ENCODE measurements at places on chromosomes 16 and 17. TPM values are rescaled to one million over a fixed set of nuclear protein-coding genes. Genes with fewer than 3 reads are reported as not detected.

DNA sequence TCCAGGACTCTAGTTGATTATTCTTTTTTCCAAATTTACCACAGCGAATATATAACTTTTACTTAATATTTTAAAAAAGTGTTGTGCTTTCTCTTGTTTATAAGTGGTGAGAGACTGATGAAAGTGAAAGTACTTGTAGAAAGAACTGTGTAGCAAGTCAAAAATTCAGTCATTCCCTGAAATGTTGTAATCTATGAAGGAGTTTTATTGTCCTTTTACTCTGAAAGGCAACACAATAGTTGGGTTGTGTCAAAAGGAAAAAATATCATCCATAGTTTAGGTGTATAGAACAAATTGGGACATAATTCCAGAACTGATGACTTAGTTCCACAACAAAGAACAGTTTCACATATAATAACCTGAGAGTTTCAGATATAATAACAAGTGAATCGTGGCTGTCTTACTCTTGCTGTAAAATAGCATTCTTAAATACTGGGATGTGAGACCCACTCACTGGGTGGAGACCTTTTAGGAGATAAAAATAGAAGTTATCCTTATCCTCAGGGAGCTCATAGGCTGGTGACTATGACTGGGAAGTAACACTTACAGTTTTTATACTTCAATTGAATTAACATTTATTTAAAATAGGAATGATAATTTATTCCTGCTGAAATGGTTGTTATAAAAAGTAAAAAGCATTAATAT is 20.6 kb downstream of the CYB5B start:
- DNase-seq, result peak; percentile 58

DNA sequence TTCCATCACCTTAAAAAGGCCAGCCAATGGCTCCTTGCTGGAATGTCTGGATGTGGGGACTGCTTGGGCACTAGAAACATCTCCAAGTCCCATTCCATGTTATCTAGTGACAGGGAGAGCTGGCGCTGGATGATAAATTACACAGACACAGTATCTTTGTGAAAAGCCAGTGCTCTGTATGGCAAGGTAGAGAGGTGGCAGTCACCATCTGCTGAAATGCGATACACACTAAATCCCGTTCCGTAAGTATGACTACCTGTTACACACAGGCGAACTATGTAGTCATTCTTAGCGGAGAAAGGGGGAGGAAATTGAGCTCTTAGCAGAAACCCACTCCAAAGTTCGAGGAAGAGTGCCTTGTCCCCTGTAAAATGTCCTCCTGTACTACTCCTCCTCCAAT is 81.0 kb upstream of the MYOCD start:
- DNase-seq, result no peak

DNA sequence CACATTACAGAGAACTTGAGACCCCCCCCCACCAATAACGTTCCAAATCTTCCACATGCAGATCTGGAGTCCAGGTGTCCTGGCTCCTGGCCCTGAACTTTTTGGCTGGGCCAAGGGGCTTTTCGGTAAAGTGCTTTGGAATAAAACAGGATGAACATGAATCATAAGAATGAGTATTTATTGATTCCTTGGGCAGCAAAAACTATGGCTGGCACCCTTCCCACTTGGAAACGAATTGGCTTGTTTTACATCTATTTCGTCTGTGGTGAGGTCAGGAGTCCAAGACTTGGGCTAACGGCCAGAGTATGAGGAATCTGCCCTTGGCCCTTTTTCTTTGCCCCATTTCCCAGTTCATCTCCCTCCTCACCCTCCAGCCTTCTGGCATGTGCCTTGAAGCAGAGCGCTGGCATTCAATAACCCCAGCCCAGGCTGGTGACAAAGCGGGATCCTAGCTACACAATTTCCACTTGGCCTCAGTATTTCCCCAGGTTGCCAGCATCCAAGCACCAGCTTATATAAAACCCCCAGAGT is 4.1 kb upstream of the UBTF start:
- DNase-seq, result peak; percentile 47

GRCh38 chr16:85209526-85210121 is 97.4 kb upstream of the CIBAR2 start:
- no peak for DNase-seq

DNA sequence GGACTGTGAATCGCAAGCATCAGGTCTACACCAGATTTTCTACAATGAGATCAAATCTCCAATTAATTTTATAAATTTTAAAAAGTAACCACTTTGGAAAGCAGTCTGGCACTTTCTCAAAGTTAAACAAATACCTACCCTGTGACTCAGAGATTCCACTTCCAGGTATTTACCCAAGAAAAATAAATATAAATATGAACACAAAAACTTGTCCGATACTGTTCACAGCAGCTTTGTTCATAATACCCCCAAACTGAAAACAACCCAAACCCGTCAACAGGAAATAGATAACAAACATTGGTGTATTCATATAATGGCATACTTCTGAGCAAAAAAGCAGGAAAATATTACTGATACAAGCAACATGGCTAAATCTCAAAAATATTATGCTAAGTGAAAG is 12.1 kb downstream of the ZDHHC7 start:
- no peak for DNase-seq

GRCh38 chr17:78995022-78995760 is 14.4 kb downstream of the CANT1 start:
- no peak for DNase-seq

GRCh38 chr17:4204710-4205173 is 59.0 kb downstream of the ANKFY1 start:
- peak; percentile 87 for DNase-seq

DNA sequence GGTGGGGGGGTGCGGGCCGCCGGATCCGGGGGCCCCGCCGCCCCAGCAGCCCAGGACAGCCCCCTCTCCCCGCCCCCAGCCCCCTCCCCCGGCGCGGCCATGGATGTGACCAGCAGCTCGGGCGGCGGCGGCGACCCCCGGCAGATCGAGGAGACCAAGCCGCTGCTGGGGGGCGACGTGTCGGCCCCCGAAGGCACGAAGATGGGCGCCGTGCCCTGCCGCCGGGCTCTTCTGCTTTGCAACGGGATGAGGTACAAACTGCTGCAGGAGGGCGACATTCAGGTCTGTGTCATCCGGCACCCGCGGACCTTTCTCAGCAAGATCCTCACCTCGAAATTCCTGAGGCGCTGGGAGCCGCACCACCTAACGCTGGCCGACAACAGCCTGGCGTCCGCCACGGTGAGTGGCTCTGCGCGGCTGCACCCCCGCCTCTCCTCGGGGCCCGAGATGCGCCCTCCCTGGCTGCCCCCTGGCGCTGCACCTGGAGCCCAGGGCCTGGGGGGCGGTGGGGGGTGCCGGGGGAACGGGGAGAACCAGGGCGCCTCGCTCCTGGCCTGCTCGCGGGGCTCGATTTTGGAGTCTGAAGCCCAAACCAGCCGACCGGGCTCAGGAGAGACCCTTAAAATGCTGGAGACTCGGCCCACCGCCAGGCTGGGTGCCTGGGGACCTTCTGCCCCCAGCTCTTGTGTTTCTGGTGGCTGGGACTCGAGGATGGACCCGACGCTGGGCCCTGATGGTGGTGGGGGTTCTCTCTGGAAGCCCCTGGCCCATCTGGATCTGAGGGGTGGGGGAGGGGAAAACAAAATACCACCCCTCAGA is 744 bp downstream of the CMIP start:
- peak; percentile 63 for DNase-seq

GRCh38 chr17:4425398-4425797 is 8.3 kb upstream of the SPNS3 start:
- DNase-seq, result no peak

- DNase-seq, result no peak
Observed at GRCh38 chr17:37300683-37301082, 75.1 kb upstream of the C17orf78 start.

GRCh38 chr17:83183145-83183948 is 103.9 kb downstream of the METRNL start:
- peak; percentile 29 for DNase-seq

- peak; percentile 36 for DNase-seq
Observed at GRCh38 chr17:81867170-81867990, 3.8 kb downstream of the ARHGDIA start.

- peak; percentile 87 for DNase-seq
Observed at GRCh38 chr17:21452377-21453143, 76.4 kb downstream of the KCNJ12 start.

GRCh38 chr16:61295311-61295710 is 740.9 kb downstream of the CDH8 start:
- DNase-seq, result no peak

DNA sequence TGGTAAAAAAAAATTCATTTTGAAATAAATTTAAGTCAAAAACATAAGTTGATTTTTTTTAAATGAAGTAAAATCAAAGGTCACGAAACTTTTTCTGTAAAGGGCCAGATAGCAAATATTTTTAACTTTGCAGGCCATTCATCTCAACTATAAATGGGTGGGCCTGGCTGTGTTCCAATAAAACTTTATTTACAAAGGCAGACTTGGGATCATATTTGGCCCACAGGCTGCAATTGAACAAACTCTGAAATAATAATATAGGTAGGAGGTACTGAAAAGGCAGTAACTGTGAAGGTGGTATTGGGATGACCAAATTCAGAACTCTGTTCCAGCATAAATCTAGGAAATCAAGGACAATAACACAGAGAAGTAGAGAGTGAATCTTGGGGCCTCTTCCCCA is 12.2 kb upstream of the EMP2 start:
- no peak for DNase-seq

DNA sequence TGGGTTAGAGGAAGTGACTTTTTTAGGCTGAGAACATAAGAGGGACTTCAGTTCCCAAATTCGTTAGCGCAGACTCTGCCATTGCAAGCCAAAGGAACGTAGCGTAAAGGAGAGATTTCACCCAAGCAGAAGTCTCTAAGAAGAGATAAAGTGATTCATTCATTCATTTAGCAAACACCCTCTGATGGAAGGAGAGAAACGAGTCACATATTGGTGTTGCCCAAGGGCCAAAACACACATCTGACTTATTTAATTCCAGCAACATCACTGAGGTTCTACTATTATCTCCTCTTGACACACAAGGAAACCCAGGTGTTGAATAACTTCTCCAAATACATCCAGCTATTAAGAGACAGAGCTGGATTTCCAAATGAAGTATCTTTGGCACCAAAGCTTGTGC is 85.7 kb upstream of the CACNG3 start:
- no peak for DNase-seq

- DNase-seq, result peak; percentile 10
Observed at GRCh38 chr17:12974005-12974531, 43.8 kb downstream of the ELAC2 start.

- DNase-seq, result no peak
Observed at GRCh38 chr17:78092794-78093324, 35.7 kb downstream of the TMC6 start.

GRCh38 chr17:63116228-63116627 is 150.2 kb downstream of the TANC2 start:
- peak; percentile 14 for DNase-seq

GRCh38 chr16:79331066-79331465 is 269.5 kb downstream of the MAF start:
- DNase-seq, result no peak

DNA sequence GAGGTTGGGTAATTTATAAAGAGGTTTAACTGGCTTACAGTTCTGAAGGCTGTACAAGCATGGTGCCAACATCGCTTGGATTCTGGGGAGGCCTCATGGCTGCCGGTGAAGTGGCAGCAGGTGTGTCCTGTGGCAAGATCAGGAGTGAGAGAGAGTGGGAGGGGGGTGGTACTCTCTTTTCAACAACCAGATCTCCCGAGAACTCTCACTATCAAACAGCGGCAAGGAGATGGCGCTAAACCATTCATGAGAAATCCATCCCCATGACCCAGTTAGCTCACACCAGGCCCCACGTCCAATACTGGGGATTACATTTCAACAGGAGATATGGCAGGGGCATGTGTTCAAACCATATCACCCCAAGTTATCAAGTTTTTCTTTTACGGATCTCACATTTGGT is 44.0 kb upstream of the CBX4 start:
- DNase-seq, result no peak

The SDR42E2 gene
- not detected for total RNA-seq

The HMOX2 gene
- 61.5 TPM for total RNA-seq

The DLX3 gene
- 0.14 TPM for total RNA-seq

The ATAD5 gene
- total RNA-seq, result 6.3 TPM

The AIPL1 gene
- total RNA-seq, result not detected

The KRTAP2-2 gene
- total RNA-seq, result not detected

The GDPD3 gene
- total RNA-seq, result 2.0 TPM

The ALDH3A1 gene
- total RNA-seq, result 1.0 TPM

The DPEP2 gene
- not detected for total RNA-seq

The SYT17 gene
- total RNA-seq, result 1.5 TPM

The BEAN1 gene
- 2.4 TPM for total RNA-seq

The LLGL2 gene
- total RNA-seq, result 28.1 TPM

The ICAM2 gene
- not detected for total RNA-seq

The CMTM4 gene
- total RNA-seq, result 61.6 TPM

Data from cardiac muscle cell (in vitro differentiated cells and primary cell).